ENCODE measurements at places on chromosomes 11 and 22.
A peak's percentile ranks its signal among the peaks of the same experiment; 100 is the strongest.

DNA sequence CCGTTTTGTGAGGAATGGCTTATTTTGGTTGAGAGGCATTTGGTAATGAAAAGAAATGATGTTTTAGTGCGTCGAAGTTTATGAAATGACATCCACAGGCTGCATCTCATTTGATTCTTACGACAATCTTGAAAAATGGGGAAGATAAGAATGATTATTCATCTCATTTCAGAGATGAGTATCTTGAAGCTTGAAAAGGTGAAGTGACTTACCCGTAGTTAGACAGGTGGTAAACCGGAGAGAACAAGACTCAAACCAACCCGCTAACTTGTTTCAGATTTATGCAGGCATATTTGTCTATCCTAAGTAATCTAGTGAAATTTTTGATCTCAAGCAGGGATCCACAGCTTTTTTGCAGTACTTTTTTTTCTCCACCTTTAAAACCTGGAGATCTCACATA is 9.1 kb upstream of the SORL1-AS1 start:
- DNase-seq: no peak

- DNase-seq: no peak
Observed at GRCh38 chr11:130710497-130711012, 205.7 kb downstream of the SNX19 start.

DNA sequence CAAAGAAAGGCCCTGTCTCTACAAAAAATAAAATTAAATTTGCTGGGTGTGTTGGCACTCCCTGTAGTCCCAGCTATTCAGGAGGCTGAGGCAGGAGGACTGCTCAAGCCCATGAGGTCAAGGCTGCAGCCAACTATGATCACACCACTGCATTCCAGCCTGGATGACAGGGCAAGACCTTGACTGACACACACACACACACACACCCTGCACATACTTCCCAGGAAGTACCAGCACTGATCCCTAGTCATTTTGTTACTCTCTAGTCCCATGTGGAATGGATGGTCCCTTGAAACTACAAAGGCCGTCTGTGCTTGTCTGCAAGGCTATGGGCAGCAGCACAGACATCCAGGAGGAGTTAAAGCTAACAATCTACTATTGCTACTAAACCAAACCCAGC is 59.7 kb upstream of the CYP2D6 start:
- DNase-seq: no peak

- no peak for DNase-seq
Observed at GRCh38 chr11:119121811-119122124, 388 bp downstream of the HINFP start.

GRCh38 chr22:33793475-33793874 is 126.8 kb downstream of the LARGE1 start:
- DNase-seq: no peak

- DNase-seq: no peak
Observed at GRCh38 chr22:39815932-39816331, 77.6 kb downstream of the ENTHD1 start.

DNA sequence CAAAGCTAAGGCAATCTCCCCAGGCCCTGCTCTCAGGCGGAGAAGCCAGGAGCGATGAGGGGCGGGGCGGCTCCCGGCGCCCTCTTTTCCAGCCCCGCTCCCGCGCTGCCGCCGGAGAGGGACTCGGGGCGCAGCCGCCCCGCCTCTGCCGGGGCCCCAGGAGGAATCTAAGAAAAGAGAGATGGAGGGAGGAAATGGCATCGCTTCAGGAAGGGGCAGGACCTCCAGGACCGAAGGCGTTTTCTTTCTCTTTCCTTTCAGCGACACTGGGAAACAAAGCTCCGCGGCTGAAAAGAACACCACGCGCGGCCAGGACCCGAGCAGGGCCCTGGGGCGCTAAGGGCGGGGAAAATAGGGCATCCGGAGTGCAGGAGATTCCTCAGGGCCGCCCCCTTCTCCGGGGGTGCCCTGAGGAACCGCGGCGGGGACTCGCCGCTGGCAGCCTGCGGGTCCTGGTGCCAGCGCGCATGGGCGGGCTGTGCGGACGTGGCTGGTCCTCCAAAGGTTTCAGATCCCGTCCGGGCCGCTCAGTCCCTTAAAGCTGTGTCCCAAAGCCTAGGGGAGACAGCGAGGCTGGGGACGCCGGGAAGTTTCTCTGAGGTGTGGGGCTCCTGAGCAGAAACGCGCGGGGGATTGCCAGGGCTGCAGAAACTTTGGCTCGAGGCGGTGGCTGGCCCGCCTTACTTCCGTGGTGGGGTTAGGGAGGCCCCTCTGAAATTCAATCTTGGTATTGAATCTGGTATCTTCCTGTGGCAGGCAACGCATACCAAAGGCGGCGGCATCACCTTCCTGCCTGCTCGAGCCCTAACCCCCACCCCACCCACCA is 2.8 kb upstream of the BSX start:
- DNase-seq: peak; percentile 25

GRCh38 chr11:84855508-84856245 is 771.5 kb downstream of the DLG2 start:
- DNase-seq: no peak

GRCh38 chr22:41842996-41843970 is 10.4 kb downstream of the SREBF2 start:
- no peak for DNase-seq

- DNase-seq: no peak
Observed at GRCh38 chr11:118625036-118625690, 17.7 kb downstream of the PHLDB1 start.

DNA sequence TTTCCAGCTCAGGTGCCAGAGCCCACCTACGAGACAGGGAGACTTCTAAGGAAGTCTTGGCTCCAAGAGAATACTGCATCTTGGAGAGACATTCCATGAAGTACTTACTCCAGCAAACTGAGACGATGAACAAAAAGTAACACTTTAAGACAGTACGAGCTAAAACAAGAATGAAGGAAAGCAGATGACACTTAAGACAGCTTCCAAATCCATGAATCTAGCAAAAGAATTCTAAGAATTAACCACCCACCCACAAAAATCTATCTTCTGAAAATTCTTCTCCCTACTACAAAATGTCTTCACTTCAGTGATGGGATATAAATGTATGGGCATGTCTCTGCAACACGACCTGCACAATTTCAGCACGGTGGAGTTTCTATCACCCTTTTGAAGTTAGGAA is 132.9 kb downstream of the C11orf58 start:
- no peak for DNase-seq

GRCh38 chr11:2930704-2931419 is 1.6 kb upstream of the PHLDA2 start:
- no peak for DNase-seq

DNA sequence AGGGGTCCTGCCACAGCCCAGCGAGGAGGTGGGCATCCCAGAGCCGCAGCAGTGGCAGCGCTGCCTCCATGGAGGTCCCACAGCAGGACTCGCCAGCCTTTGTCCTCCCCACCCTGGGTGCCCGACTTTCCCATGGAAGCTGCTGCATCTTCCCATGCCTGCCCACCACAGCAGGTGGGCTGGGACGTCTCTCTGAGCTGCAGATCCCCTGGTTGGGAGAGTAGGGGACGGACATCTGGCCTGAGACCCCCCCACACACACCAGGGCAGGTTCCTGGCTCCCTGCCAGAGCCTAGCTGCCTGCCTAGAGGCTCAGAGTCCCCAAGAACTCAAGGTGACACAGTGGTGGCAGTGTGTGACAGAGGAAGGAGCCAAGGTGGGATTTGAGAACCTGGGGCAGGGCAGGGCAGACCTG is 21.5 kb upstream of the PRR5 start:
- DNase-seq: no peak

DNA sequence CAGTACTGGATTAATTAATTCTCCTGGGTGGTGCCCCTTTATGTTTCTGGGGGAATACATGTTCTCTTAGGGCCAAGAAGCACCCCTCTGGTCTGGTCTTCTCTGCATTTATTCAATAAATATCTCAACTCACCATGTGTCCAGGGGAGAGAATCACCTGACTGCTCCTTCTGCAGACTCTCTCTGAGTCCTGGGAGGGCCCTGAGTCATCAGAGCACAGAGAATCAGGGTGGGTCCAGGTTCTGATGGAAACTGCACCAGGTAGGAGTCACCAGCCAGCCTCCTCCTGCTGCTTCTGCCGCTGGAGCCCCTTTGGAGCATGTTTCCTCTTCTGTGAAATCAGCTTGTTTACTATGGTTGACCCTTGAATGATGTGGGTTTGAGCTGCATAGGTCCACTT is 107.7 kb upstream of the PLET1 start:
- DNase-seq: no peak

GRCh38 chr22:25509374-25509791 is 55.1 kb upstream of the GRK3 start:
- no peak for DNase-seq

- no peak for DNase-seq
Observed at GRCh38 chr11:11977206-11977938, 31.1 kb downstream of the DKK3 start.

- no peak for DNase-seq
Observed at GRCh38 chr22:38494498-38494897, 11.6 kb downstream of the DDX17 start.

DNA sequence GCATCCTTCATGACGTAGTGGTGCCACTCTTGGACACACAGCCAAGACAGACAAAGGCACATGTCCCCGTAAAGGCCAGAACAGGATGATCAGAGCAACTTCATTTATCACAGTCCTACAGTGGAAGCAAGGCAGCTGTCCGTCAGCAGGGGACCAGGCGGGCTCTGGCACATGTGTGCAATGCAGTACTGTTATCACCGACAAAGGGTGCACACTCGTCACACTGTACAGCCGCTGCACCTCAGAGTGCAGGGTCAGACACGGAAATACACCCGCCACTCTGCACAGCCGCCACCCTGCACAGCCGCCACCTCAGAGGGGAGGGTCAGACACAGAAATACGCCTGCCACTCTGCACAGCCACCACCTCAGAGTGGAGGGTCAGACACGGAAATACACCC is 13.4 kb upstream of the IL17REL start:
- no peak for DNase-seq

DNA sequence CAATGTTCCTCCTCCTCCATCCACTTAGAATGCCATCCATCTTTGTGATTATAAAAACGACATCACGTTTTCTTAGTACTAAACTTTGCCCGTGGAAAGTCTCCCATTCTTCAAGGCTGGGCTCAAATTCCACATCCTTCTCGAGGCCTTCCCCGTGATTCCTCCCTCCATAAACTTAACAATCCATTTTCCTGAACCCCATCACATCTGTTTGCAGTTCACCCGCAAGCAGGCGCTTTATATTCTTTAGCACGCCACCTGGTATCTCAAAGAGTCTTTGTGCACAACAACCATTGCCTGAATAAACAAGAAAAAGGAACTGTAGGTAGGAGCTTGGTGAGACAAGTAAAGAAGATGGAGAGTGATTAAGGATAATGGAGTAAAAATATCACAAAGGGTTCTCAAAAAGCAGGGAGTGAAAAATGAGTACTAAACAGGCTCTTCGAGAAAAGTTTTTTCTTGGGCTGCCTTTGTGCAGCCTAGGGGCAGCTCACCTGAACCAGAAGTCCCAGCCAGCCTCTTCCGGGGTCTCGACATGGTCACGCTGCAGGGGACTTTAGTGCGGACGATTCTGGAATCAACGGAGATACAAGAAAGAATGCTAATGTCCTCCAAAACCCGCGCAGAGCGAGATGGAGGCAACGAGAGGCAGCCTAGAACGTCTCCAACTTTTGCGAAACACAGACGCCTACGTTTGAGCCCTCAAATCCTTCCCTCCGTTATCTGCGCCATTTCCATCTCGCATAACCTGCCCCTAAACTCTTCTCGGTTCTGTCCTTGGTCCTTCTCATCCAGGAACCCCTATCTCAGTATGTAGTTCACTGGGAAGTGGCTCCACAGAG is 585 bp downstream of the THYN1 start:
- DNase-seq: peak; percentile 33

DNA sequence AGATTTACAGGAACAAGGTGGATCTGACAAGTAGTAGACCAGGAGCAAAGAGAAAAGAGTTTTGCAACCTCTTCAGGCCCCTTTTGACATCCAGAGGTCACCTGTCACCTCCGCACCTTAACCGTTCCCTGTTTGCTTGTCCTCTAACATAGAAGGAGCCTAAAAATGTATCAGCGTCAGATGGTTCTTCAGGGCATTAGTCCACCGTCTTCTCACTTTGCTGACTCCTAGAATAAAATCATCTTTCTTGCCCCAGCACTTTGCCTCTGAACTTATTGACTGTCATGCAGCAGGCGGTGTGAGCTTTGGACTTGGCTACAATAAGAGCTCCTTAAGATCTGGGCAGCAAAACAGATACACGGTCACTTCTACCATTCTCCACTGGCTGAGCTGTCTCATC is 339.7 kb upstream of the B3GAT1 start:
- no peak for DNase-seq

DNA sequence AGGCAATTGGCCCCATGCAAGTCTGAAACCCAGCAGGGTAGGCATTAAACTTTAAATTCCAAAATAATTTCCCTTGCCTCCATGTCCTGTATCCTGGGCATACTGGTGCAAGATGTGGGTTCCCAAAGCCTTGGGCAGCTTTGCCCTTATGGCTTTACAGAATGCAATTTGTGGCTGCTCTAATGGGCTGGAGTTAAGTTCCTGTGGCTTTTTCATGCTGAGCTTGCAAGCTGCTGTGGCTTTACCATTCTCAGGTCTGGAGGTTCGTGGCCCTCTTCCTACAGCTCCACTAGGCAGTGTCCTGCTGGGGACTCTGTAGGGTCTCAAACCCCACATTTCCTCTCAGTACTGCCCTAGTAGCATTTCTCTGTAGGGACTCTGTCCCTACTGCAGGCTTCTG is 15.0 kb upstream of the BIRC3 start:
- DNase-seq: no peak

- DNase-seq: no peak
Observed at GRCh38 chr11:66849501-66850234, 6.4 kb downstream of the RCE1 start.

DNA sequence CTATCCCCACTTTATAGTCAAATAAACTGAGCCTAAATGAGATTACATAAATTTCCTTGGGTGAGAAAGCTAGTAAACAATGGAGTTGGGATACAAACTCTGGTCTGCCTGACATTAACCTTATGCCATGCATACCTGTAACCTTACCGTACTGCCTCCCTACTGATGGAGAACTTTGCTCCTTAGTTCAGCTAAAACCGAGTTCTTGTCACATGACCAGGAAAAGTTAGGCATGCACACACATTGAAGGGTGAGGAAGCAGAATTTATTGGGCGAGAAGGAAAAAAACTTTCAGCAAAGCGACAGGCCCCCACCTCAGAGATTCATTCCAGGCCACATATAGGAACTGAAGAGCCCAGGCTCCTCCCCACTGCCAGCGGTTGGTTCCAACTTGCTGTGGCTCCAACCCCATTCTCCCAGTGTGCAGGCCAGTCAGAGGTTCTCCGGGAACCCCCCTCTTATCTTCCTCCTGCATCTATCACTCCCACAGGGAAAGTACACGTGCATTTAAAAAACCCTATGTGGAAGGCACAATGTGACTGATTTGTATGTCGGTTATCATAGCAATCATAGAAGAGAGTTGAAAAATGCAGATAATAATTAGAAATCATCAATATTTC is 3.2 kb upstream of the PIWIL4 start:
- DNase-seq: no peak

- no peak for DNase-seq
Observed at GRCh38 chr11:71165771-71166170, 86.6 kb downstream of the SHANK2 start.
